ENCODE measurements at places on chromosomes 4 and X.

GRCh38 chr4:44791831-44792230 is 65.5 kb upstream of the GNPDA2 start:
- DNase-seq, result no peak

DNA sequence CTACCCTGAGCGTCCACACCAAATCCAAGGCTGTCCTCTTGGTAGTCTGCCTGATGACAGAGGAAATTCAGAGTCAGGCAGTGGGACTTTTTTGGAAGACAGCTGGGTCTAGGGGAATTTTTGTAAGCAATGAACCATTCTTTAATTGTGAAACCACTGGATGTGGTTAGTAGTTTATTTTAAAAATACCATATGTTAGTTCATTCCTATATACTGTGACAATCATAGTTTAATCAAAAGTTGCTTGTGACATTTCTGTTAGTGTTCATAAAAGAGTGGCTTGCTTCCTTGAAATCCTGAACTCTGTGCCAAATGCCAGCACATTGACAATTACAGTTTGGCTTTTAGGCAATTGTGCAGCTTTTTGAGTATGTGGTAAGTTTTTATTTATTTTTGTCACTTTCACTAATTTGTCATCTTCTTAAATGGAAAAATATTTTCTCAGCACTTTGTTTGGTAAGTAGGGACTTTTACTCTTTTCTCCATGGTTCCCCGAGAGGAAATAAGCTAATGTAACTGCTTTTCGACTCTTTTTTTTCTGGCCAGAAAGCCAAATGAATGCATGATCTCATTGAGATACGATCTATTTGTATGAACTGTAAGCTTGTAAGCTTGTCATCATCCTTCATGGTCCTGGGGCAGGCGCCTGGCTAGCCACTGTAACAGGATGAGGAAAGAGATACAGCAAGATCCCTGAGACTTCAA is 72.6 kb upstream of the SLC4A4 start:
- DNase-seq, result peak; percentile 37

GRCh38 chr4:158754385-158755180 is 14.2 kb upstream of the FNIP2 start:
- no peak for DNase-seq

- no peak for DNase-seq
These were observed 105.6 kb downstream of the AMMECR1 start for GRCh38 chrX:110212299-110212698.

DNA sequence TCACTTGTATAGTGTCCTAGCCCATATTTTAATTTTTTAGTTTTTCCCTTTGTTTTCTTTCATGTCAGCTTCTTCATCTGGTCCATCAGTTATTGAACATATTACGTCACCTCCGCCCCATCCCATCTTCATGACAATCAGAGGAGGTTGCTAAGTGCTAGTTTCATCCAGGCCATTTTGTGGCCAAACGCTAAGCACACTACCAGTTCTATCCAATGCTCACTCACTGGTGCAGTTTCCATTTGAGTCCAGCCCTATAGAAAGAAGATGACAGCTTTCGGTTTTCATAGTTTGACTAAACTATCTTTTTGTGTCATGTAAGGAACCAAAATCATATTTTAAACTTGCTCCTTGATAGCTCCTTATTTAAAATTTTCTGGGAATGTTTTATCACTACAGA is 304.2 kb downstream of the TENM3 start:
- no peak for DNase-seq

- DNase-seq, result peak; percentile 20
These were observed 973 bp downstream of the ADAMTS3 start for GRCh38 chr4:72567821-72568675.

DNA sequence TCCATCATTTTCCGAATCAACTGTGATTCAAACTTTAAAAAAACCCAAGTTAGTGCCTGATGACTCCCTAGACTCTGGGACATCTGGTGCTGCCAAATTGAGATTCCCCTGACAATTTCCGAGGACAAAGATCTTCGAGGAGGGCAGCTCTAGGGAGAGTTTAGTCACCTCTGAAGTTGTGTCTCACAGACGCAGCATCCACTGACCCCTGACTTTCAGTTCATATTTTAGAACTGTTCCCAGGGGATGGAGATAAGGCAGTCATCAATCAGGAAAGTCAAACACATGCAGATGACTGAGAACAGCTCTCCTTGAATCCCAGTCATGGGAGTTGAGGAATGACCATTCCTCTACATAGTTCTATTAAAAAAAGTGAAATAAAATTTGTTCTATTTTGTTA is 643.9 kb downstream of the TRIML1 start:
- no peak for DNase-seq

- DNase-seq, result no peak
These were observed 27.8 kb upstream of the CD99L2 start for GRCh38 chrX:150926304-150926703.

- no peak for DNase-seq
These were observed 246.5 kb downstream of the RAPGEF2 start for GRCh38 chr4:159349332-159349731.

GRCh38 chr4:169398316-169398715 is 127.6 kb upstream of the SH3RF1 start:
- peak; percentile 4 for DNase-seq

- DNase-seq, result peak; percentile 91
These were observed at the start of gene BCLAF3 for GRCh38 chrX:19990556-19991349. Gene BCLAF3, minus strand, starts transcription at chrX:19991061. Its CDS starts 20,797 bp downstream, at chrX:19970264.

GRCh38 chr4:153643406-153644383 is 40.4 kb upstream of the TLR2 start:
- DNase-seq, result no peak

GRCh38 chr4:47209833-47210232 is 178.5 kb downstream of the GABRB1 start:
- no peak for DNase-seq

DNA sequence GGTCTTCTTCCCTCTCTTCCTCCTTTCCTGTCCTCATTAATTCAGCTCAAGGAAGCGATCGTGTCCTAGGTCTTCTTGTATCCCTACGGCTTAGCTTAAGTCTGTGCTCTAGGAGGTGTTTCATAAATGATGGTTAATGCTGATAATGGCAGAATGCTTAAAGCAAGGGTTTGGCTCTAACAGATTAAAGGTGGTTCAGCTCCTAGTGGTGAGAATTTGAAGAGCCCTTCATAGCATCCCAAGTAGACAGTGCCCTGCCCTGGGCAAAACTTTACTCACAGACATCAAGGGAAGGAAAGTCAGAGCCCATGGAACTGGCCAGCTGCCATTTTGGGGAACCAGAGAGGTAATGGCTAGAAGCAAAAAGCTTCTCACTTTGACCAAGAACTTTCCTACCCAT is 47.0 kb upstream of the PGRMC1 start:
- no peak for DNase-seq

GRCh38 chr4:74244049-74244448 is 64.2 kb upstream of the EPGN start:
- DNase-seq, result no peak

DNA sequence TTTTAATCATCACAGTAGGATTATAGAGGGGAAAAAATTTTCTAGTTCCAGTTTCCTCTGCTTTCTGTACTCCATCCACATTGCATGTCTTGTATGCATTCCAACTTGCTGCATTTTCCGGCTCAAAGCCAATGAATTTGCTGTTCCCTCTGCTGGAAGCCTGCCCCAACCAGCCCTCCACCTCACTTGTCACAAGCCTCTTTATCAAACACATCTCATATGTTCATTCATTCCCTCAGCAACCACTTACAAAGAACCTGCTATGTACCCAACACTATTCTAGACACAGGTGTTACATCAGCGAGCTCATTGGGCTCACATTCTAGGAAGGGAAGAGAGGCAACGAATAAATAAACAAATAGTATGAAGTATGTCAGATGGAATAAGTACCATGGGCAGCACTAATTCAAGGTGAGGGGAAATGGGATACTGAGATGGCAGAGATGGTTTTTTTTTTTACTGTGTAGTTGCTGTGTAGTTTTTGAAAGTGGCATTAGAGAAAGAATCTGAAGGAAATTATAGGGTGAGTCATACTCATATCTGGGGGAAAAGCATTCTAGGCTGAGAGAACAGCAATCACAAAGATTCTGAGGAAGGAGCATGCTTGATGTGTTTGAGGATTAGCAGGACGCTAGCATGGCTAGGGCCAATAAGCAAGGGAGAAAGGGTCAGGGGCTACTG is 332.5 kb downstream of the PDGFC start:
- no peak for DNase-seq

DNA sequence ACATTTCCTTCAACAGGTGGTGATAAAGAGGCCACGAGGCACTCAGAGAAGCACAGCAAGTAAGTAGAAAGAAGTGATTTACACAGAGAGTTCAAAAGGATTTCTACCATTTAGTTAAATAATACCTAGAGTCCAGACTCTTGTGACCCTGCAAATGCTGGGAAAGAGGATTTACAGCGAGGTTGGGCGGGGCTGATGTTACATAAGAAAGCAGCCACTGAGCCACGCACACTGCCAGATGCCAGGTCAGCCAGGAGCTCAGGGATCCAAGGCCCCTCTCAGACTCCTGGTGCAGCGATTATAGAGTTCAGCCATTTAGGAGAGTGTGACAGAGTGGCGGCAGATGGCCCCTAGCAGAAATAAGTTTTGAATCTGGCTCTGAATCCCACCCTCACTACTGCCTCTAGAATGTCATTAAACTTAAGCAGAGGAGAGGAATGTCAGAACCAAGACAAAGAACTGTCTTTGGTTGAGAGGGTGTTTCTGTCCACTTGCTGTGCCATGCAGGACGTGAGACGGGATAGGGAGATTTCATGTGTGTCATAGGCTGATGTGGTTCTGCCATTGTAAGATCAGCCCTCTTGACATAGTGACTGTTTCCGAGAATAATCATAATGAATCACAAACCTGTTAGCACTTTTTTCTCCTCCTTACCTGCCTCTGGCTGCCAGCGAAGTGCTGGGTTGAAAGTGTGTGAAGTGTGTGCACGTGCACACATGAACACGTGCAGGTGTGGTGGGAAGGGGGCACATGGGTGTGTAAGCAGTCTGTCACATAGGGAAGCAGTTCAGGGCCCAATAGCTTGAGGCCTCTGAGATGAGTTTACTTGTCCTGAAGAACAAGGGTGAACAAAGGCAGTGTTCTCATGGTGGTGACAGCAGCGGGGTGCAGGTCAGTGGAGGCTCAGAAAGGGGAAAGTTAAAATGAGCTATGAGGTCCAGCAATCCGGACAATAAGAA is 50.1 kb downstream of the MFAP3L start:
- no peak for DNase-seq

GRCh38 chrX:43963726-43964125 is 9.5 kb downstream of the NDP start:
- DNase-seq, result no peak

- DNase-seq, result no peak
These were observed 125.8 kb downstream of the KIT start for GRCh38 chr4:54783402-54784110.

GRCh38 chrX:129769467-129770154 is 10.1 kb upstream of the SASH3 start:
- no peak for DNase-seq

- no peak for DNase-seq
These were observed 19.9 kb upstream of the PABPC5 start for GRCh38 chrX:91414713-91415112.

GRCh38 chr4:163493643-163494359 is 689 bp upstream of the TMA16 start:
- DNase-seq, result peak; percentile 64

- no peak for DNase-seq
These were observed 644.7 kb upstream of the PCDH10 start for GRCh38 chr4:132504438-132504837.

- DNase-seq, result no peak
These were observed 174.6 kb downstream of the BMPR1B start for GRCh38 chr4:94932366-94932765.

DNA sequence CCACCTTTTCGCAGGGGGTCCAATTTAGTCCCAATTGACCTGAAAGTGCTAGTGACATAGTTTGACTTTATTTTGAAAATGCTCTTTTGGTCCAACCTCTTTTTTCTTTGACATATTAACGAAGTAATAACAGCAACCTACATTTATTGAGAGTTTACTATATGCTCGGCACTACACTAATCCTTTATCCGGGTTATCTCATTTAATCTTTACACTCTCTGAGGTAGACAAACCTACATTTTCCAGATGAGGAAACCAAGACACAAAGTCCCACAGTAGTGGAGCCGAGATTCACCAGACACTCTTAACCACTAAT is 307 bp upstream of the ATRX start:
- no peak for DNase-seq

DNA sequence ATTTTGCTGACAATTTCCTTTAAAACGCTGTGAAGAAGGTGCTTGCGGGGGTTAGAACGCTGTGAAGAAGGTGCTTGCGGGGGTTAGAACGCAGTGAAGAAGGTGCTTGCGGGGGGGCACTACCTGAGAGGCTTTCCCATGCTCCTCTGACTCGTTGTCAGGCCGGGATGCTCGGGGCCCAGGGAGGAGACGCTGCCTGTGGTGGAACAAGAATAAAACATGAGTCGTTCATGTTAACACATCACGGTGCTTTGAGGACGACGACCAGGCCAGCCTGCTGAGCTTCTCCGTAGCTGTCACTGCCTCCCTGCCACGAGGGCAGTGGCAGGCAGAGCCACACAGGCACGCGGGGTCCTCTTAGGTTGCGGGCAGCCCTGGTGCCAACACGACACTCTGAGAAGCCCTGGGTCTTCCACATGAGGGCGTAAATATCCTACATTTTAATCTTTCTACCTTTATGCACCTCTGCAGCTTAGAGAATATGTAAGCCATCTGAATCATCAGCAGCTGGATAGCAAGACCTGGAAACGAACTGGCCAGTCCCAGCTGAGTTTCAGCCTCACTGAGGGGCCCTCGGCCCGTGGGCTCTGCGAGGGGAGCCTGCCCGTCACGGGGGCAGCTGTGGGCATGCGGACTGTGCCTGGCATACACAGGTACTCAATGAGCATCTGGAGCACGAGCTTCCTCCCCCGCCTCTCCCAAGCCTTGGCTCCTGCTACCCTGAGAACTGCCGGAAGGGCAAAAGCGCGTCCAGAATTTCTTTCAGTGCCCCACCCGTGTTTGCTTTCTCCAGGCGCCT is 47.0 kb downstream of the FGFRL1 start:
- no peak for DNase-seq

GRCh38 chr4:7199129-7199725 is 6.9 kb downstream of the SORCS2 start:
- no peak for DNase-seq

DNA sequence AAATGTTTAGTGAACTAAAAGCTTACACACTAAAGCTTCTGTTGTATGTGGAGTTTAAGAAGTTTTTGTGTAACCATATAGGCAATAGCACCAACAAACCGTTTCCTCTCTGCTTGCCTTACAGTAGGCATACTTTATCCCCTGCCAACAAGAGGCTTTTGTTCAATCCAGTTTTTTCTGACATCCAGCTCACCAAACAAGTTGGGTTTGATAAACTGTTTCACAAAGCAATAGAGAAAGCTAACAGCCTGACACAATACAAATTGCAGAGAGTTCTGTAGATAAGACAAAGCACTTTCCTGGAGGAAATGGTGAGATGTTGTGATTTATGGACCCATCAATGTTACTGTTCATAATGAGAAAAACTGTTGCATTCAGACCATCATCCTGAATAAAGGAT is 53.8 kb downstream of the PACRGL start:
- DNase-seq, result no peak

DNA sequence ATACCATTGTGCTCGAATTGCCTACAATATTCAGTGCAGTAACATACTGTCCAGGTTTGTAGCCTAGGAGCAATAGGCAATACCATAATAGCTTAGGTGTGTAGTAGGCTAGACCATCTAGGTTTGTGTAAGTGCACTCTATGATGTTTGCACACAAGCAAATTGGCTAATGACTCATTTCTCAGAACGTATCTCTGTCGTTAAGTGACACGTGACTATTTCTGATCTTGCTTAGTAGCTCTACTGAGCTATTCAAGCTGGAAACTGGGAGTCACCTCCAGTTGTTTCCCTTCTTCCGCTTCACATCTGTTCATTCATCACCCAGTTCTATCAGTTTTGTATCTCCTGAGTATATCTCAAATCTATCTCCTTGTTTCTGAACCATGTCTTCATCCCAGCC is 86.1 kb downstream of the HNRNPD start:
- no peak for DNase-seq

Measured in inflammatory macrophage treated with lipopolysaccharide for 1 hour (primary cell).